ENCODE measurements at places on chromosomes 2 and 18.

- DNase-seq: peak; percentile 33
These were observed 24.7 kb downstream of the TGFA start for GRCh38 chr2:70528929-70529328.

DNA sequence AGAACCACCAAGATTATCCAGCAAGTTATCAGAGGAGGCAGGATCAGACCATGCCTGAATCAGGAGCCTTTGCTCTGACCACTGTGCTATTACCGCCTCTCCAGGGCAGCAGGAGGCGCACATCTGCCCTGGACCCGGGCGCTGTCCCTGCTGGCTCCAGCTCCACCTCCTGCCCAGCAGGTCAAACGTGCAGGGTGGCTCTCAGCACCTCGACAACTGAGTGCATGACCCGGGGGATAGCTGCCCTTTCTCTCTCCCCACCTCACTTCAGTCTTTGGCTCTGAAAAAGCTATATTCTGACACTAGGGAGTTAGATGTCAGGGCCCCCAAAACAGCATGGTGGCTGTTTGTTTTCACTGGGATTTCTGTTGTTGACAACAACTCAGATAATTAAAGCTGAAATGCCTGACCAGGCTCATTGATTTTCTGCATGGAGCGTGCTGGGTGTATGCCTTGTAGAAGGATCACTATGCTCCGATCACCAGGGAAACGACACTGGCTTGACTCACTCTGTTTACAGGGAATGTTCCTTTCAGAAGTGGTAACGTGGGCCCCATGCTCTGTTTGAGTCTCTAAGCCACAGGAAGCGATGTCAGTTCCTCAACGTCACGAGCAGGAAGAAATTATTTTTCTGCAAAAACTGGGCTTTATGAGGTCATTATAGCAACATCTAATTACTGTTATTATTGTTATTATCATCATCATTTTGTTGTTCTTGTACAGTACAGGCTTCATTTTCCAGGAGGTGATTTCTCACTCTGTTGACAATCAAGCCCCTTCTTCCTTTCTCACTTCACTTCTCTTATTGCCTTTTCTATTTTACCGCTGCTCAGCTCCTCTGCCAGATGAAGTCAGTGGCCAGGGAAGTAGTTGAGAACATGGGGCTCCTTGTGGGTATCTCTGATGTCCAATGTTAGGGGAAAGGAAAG lies 125.6 kb downstream of the PLB1 start:
- peak; percentile 91 for DNase-seq

GRCh38 chr2:58268685-58269084 lies 27.6 kb upstream of the FANCL start:
- DNase-seq: no peak

GRCh38 chr2:241139531-241140444 lies 9.5 kb downstream of the PASK start:
- DNase-seq: no peak

- DNase-seq: no peak
These were observed 38.2 kb upstream of the LYPD6B start for GRCh38 chr2:149000158-149000938.

GRCh38 chr2:86243950-86244733 lies 44.9 kb downstream of the MRPL35 start:
- no peak for DNase-seq

- no peak for DNase-seq
These were observed 18.6 kb downstream of the NGEF start for GRCh38 chr2:232994446-232994845.

DNA sequence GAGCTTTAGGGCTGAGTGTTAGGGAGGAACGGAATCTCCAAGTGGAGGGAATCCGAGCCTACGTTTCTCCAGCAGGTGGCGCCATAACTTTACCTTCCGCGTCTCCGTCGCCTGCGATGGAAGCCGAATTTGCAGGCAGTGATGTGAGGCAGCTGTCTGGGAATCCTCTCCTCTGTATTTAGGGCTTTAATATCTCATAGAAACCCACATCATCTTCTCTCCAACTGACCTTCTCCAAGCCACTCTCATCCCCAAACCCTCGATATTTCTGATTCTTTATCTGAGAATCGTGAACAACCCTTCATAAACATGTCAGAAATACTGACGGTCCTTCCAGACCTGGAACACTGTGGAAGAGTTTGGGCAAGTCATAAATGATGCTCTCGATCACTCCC lies 27.5 kb downstream of the SIX2 start:
- peak; percentile 65 for DNase-seq

GRCh38 chr2:149183187-149183586 lies 144.7 kb downstream of the LYPD6B start:
- no peak for DNase-seq

DNA sequence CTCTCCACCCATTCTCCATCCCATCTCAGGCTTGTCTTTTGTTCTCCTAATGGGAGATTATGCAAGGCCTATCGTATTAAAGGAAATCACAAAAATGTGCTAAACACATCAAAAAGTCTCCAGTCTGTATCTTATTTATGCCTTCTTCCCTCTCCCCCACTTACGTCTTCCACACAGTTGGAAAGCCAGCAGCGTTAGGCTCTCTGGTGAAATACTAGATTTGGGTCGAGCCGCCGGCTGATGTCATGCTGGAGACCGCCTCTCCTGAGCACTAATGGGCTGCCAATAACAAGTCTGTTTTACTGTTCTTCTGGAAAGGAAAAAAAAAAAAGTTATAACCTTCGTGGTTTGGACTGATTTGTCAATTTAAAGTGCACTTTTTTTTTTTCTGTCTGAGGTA lies 182.7 kb upstream of the SIX2 start:
- DNase-seq: no peak

Measured in small intestine (tissue), 16 donors.